NCI-H69 (cell line): ENCODE measurements at places on chromosomes 6 and 20.

DNA sequence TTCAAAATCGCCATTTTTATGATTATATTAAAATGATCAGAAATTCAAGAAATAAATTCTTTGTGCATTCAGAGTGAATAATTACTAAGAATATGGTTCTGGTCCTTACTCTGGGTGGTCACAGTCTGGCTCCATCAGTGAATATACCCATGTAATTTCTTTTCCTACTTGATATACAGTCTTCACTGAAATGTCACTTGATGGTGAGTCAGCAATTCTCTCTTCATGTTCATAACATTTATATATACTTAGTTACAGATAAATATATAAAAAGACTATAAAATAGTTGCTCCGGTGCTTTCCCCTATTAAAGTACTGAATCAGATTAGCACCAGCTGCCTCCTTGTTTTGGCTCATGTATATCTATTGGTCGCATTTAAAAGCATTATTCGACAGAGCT is 56.4 kb upstream of the MTRF1L start:
- DNase-seq, result no peak

GRCh38 chr6:1749041-1749440 is 139.3 kb downstream of the FOXC1 start:
- no peak for DNase-seq

DNA sequence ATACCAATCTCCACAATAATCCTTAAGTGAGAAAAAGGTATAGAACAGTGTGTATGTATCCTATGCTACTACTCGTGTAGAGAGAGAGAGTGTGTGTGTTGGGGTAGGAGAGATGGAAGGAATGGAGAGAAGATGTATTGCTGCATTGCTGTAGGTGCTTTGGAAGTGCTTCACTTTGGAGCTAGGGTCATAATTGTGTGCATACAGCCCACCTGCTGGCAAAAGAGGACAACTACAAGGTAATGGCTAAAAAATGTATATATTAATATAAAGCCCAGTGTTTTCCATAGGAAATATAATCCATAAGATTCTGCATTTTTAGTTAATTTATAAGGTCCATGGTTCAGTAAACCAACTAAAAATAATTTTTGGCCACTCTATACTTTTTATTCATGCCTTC is 36.1 kb downstream of the SERAC1 start:
- peak; percentile 71 for DNase-seq

GRCh38 chr20:51019656-51020592 is 3.0 kb downstream of the KCNG1 start:
- DNase-seq, result no peak

DNA sequence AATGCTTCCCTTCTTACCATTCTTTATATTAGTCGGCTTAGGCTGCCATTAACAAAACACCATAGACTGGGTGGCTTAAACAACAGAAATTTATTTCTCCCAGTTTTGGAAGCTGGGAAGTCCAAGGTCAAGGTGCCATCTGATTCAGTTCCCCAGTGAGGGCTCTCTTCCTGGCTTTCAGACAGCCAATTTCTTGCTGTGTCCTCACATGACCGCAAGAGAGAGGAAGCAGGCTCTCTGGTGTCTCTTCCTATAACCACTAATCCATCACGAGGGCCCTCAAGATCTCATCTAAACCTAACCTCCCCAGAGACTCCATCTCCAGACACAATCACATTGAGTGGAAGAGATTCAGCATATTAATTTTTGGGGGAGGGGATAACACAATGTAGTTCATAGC is 193.0 kb upstream of the SGK1 start:
- DNase-seq, result no peak

GRCh38 chr6:135439549-135439948 is 58.0 kb downstream of the AHI1 start:
- no peak for DNase-seq

DNA sequence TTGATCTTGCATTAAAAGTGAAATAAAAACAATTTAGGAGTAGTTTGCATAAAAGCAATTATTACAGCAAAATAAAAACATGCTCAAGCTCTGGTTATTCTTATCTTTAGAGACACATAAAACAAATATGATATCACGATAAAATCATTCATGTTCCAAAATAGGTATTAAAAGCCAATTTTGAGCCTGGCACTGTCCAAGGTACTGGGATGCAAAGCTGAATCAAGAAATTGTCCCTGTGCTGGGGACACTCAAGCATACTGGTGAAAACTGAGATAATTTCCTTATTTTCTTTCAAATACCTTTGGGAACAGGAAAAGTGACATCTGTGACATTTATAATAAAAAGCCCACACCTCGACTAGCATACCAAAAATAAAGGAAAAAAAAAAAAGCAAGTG is 931 bp upstream of the MTCL3 start:
- peak; percentile 33 for DNase-seq

DNA sequence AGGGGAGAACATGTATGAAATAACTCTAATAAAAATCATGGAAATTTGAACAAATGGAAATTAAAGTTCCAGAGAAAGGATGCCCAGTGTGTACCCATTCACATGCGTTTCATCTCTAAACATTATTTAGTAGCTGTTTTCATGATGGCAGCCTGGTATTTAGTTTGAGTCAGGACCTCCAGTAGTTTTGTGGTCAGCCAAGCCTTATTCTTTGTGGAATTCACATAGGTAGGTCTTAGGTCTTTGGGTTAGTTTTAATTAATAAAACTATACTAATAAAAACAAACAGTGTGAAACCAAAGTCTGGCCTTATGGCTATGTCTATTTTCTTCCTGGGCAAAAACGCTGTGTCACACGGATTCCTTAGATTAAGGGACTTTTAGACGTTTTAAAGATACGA is 137.8 kb downstream of the FOXC1 start:
- no peak for DNase-seq

DNA sequence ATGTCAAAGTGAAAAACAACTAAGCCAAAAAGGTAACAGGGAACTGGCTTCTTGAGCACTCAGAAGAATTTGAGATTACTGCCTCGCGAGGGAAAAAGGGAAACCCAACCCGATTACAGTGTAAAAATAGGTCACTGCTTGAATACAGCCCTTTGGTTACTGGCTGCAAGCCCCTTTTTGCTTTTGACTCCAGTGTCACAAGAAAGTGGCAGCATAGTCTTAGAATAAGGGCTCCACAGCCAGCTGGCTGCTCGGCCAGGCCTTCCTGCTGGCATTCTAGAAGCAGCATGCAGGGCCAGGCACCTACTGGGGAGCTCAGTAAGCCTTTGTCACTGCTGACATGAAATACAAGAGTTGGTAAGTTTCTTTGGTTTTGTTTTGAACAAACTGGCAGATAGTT is 83.0 kb downstream of the ZHX3 start:
- no peak for DNase-seq

DNA sequence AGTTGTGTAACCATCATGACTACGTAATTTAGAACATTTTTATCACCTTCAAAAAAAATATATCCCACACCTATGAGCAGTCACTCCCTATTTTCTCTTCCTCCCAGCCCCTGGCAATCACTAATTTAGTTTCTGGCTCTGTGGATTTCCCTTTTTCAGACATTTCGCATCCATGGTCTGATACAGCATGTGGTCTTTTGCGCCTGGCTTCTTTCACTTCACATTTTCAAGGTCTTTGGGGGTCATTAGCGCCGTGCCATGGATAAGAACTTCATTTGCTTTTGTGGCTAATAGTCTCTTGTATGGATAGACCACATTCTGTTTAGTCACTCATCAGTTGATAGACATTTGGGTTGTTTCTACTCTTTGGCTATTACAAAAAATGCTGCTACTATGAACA is 44.9 kb upstream of the DUSP22 start:
- DNase-seq, result no peak

DNA sequence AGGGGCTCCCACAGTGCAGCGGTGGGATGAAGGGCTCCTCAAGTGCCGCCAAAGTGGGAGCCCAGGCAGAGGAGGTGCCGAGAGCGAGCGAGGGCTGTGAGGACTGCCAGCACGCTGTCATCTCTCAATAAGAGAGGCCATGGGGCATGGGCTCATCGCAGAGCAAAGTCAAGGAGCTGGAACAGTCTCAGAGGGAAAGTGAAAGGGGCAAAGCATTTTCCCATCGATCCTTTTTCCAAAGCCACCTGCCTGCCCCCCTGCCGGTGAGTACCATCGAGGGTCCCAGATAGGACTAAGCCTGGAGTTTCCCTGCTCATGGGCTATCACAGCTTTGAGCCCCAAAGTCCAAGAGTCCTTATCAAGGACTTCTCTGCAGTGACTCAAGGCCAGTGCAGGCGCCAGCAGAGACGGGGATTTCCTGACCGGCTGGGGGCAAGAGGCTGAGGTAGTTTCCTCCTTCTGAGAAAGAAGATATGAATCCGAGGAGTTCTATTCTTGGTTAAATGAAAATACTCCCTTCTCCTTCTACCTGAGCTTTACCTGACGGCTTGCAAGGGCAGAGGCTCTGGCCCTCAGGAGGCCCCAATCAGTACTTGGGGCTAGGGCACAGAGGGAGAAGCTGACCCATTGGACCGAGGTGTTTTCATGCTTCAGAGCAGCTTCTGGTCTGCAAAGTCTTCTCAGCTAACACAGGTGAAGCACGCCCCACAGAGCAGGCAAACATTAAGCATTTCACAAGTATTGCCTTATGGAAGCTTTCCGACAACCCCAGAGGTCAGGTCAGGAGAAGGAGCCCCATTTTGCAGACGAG is 22.6 kb downstream of the ETV7 start:
- DNase-seq, result no peak

DNA sequence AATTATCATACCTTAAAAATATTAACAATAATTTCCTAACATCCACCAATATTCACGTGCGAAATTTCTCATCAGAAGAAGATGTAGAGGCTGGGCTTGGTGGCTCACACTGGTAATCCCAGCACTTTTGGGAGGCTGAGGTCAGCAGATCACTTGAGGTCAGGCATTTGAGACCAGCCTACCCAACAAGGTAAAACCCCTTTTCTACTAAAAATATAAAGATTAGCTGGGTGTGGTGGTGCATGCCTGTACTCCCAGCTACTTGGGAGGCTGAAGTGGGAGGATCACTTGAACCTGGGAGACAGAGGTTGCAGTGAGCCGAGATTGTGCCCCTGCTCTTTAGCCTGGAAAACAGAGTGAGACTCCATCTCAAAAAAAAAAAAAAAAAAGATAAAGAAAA is 36.1 kb upstream of the JAG1 start:
- no peak for DNase-seq

DNA sequence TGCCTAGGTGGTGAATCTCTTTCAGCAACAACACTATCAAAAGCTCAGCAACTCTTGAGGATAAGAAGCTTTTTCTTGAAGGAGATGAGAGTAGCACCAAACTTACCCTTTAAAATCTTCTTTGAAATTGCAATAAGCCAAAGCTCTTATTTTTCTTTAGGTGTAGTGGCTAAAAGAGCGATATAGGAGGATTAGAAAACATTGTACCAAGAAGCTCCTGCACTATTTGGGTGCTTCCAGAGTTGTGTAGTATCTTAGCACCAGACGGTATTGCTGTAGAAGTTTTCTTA is 1.2 kb downstream of the FUT9 start:
- no peak for DNase-seq
